ENCODE measurements at places on chromosomes 3 and 15.

DNA sequence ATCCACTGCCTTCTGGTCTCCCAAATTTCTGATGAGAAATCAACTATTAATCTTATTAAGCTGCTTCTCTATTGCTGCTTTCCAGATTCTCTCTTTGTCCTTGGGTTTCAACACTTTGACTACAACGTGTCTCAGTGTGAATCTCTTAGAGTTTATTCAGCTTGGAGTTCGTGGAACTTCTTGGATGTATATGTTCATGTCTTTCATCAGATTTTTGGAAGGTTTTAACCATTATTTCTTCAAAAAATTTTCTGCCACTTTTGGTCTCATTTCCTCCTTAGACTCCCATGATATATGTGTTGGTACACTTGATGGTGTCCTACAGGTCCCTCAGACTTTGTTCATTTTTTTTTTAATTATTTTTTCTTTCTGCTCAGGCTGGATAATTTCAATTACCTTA, 36.0 kb downstream of the TICRR start:
- no peak for DNase-seq

DNA sequence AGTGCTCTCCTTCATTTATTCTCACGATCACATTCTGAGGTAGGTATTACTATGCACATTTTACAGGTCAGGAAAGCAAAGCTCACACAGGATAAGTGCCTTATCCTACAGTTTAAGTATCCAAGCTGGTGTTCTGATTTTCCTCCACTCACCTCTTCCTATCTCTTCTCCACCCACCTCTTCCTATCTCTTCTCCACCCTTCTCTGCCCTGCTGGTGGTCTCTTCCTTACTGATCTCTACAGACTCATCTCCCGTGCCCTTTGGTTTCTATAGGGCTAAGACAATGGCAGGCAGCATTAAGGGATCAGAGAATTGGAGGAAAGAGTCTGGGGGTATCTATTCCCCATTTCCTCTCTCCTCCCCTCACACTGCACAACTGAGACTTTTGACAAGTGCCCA, 319.1 kb downstream of the FHIT start:
- no peak for DNase-seq

DNA sequence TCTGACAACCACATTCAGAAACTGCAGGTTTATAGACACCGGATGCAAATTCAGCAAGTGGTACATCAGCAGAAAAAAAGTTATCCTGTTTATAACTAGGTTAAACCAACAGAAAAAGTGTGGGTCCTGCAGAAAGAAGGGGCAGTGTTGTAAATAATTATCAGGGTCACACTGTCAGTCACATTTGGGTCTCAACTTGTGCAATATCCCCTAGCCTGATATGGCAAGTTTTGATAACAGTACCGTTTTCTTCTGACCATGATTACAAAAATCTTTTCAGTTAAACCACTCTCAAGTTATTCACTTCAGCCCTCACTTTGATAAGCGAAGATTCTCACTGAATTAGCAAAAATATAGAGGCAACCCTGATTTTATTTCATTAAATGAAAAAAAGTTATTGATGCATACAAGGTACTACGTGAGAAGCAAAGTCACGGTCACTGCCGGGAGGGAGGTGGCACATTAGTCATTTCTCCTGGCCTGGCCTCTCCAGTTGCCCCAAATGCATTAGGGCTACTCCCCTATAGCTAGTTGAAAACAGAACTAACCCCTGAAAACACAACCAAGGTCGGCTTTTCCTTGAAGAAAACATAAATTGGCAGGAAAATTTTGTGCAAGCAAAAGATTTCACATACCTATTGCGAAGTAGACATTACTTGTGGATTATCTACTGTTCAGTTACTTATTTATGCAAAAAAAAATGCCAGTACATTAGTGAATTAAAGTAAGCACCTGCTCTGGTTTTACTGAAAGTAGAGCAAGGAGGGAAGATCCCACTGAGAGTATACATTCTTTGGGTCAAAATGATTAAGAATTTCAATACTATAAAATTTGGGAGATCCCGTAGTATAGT, 28.6 kb downstream of the IL5RA start:
- DNase-seq, result no peak

GRCh38 chr3:140344082-140344454, 333.8 kb upstream of the TRIM42 start:
- no peak for DNase-seq

GRCh38 chr15:39685999-39686613, 96.5 kb downstream of the FSIP1 start:
- no peak for DNase-seq

DNA sequence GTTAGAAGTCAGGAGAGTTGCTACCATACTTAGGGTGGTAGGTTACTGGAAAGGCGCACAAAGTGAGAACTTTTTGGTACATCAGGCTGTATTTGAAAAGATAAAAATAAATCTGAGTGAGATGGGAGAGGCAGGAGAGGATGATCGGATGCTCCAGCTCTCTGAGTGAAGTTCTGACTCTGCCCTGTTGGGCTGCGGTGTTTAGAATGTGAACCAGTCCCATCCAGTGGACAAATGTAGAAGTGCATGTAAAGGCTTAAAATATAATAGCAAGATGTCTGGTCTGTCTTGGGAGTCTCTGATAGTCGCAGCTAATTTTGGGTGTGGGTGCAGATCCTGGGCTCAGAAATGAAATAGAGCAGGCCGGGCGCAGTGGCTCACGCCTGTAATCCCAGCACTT, 30.4 kb downstream of the ACKR2 start:
- peak; percentile 56 for DNase-seq

- DNase-seq, result no peak
Measured at GRCh38 chr3:42780398-42780797, 7.3 kb upstream of the CCDC13 start.
